Right ventricle myocardium inferior (tissue), 1 donor: ENCODE measurements at places on chromosomes 5 and 9. TPM values are rescaled to one million over a fixed set of nuclear protein-coding genes. Genes with fewer than 3 reads are reported as not detected.

Gene SPINK6
- not detected for total RNA-seq

Gene STOML2
- 156 TPM for total RNA-seq

Gene DMRTA1
- 1.0 TPM for total RNA-seq

Gene WDR5
- total RNA-seq, result 18.2 TPM

Gene OMD
- 3.2 TPM for total RNA-seq

Gene BRINP1
- 0.35 TPM for total RNA-seq

Gene KCNN2
- 9.3 TPM for total RNA-seq

Gene PCDHB12
- 1.3 TPM for total RNA-seq

GRCh38 chr9:82406456-82407085 is 418.0 kb downstream of the SPATA31D1 start:
- no peak for DNase-seq

- no peak for DNase-seq
Measured at GRCh38 chr5:17346811-17347210, 129.4 kb downstream of the BASP1 start.

DNA sequence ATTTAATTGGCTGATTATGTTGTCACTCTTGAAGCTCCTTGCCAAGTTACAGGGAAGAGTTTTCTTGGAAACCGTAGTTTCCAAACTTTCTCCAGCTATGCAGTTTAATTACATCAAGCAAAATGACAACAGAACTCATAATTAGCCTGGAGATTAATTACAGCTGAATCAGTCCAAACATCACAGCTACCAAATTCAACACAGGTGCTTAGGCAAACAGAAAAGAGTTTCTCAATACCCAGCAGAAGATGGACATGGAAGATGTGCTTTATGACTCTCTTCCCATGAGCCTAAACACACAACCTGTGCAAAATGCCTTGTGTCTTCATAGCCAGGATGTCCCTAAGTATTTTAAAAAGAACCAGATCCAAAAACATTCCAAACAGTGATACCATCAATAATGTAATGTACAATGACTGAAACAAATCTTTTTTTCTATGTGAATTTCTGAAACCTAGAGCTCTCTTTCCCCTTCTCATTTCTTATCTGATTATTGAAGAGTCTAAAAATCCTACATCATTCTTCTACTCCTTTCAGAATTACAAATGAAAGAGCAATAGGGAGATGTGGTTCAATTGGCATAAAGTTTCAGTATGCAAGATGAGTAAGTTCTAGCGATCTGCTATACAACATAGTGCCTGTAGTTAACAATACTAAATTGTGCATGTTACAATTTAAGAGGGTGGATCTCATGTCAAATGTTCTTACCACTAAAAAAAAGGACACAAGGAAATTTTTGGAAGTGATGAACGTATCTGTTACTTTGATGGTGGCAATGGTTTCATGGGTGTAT is 124.3 kb downstream of the RASEF start:
- DNase-seq, result no peak

GRCh38 chr9:1048231-1048619 is 1.9 kb upstream of the DMRT2 start:
- DNase-seq, result no peak

DNA sequence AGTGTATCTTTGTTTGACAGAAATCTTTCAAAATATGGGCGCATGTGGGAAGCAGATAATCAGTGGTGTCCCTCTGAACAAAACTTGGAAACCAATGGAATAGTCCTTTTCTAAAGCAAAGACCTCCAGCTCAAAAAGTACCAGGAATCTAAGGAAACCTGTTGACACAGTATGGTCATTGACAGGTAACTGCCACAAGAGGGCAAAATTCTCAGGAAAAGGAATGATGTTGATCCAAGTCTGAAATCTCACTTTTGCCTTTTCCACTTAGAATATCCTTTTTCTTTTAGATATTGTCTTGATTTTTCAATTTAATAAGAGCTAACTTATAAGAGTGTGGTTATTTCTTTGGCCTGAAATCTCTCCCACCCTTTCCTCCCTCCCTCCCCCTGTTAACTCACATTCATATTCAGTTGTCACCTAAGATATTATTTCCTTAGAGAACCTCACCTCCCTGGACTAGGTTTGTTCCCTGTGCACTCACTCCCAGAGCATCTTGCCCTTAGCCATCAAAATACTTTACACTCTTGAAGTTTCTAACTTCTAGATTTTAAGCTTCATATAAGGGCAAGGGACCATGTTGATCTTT is 59.0 kb upstream of the BARX1 start:
- no peak for DNase-seq

DNA sequence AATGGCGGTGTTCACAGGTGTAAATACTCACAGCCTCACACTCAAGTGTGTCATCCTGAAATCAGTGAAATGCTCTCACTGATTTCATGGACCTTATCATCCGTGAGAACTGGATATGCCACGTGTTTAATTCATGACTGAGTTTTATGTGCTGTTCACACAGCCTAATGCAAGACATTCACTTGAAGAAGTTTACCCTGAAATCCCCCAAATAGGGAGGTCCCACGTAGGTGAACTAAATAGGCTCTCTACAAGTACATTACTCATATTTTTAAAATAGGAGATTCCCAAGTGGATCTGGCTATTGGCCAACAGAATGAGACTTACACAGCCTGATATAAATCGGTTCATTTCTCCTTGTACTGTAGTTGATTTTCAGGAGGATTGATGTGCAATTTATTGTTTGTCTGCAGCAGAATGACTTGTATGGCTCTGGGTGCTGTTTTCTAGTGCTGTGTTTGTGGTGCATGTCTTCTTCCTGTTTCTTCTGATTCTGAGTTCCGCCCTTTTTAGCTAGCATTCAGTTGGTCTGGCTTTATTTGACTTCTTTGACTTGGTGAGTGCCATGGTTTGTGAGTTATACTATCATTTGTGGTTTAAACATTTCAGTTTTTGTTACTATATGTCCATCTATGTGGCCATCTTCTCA is 25.1 kb downstream of the TRIO start:
- no peak for DNase-seq

DNA sequence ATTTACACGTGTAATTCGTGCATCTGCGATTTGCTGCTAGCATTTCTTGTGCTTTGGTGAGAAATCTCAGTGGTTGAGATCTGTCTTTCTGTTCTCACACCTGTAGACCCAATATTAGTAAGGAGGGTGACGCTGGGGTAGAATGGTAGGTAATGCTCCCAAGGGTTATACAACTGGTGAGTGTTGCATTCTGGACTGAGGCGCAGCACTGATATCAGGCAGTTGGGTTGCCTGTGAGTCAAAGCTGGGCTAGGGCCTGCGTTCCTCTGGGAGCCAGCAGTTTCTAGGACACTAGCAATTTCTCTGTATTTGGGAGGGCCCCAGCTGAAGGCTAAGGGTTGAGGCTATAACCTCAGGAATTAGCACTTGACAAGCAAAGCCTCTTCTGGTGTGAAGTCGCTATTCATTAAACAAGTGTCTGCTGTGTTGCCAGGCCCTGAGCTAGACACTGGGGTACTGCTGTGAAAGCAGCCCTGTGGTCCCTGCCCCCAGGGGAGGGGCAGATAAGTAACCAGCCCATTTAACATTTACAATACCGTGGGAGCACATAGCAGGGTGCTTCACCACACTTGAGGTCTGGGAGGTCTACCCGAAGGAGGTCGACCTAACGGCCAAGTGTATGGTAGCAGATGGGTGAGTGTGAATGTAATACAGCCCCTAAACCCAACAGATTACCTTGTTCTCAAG is 28.7 kb downstream of the LARP1 start:
- no peak for DNase-seq

- no peak for DNase-seq
Measured at GRCh38 chr9:132588501-132589147, 6.2 kb downstream of the BARHL1 start.

- no peak for DNase-seq
Measured at GRCh38 chr9:131971482-131972074, 108.1 kb downstream of the MED27 start.

DNA sequence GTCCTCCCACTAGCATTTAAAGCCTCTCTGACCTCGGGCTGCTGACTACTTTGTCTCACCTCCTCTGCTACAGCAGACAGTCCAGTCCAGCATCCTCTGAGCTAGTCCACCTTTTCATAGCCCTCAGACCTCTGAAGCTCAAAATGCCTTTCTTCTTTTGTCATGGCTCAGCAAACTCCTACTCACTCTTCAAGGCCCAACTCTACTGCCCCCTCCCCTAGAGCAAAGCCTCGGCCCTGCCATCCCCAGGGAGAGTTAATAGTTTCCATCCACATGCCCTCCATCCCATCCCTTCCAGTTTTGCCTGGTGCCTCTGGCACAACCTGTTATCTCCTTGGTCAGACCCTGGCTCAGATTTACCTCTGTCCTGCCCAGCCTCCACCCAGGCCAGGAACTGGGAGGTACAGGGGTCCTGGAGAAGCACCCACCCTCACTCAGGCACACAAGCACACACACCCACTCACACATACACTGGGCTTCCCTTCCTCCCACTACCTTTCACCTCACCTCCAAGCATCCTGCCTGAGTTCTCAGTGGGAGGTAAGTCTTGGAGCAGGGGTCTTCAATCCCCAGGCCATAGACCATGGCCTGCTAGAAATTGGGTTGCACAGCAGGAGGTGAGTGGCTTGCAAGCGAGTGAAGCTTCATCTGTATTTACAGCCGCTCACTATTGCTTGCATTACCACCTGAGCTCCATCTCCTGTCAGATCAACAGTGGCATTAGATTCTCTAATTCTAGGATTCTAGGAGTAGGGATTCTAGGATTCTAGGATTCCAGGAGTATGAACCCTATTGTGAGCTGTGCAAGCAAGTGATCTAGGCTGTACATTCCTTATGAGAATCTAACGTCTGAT is 18.1 kb downstream of the PDLIM4 start:
- no peak for DNase-seq

- DNase-seq, result no peak
Measured at GRCh38 chr5:83104021-83104420, 26.7 kb downstream of the XRCC4 start.

DNA sequence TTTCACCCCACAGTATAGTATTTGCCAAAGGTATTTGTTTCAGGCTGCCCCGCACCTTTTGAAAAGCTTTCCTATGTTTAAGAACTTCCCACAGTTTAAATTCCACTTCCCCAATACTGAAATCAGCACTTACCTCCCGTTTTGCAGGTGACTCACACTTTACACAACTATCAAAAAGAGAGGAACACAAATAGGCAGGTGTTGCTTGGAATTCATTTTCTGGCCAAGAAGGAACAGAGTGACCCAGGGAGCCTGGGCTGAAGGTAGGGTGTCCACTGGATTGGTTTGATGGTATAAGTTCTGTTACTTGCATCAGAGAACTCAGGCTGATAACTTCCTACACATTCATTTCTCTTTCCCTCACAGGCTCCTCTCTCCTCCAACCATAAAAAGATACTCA is 60.1 kb upstream of the SLC30A5 start:
- DNase-seq, result no peak

GRCh38 chr9:20985851-20986600 is 45.4 kb downstream of the HACD4 start:
- DNase-seq, result no peak

DNA sequence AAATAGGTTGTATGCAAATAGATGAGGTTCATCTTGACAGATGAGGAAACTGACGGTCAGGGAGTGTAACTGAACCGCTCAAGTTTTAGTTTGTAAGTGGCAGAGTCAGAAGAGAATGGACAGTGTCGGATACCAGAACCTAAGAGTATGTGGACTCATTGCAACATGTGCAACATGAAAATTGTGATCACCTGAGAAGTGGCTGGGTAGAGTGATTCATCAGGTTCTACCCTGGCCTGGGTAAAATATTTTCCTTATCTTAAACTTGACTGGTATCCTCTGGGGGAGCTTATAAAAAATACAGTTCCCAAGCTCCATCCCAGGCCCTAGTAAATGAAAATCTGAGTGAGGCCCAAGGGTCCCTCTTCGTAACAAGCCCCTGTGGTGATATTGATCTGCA is 35.2 kb upstream of the MIER3 start:
- no peak for DNase-seq

- DNase-seq, result no peak
Measured at GRCh38 chr5:72486371-72486770, 20.8 kb downstream of the ZNF366 start.
